Bronchial epithelial cell (primary cell): ENCODE measurements at places on chromosomes 16 and 17. TPM values are rescaled to one million over a fixed set of nuclear protein-coding genes. Genes with fewer than 3 reads are reported as not detected.
A peak's percentile ranks its signal among the peaks of the same experiment; 100 is the strongest.

DNA sequence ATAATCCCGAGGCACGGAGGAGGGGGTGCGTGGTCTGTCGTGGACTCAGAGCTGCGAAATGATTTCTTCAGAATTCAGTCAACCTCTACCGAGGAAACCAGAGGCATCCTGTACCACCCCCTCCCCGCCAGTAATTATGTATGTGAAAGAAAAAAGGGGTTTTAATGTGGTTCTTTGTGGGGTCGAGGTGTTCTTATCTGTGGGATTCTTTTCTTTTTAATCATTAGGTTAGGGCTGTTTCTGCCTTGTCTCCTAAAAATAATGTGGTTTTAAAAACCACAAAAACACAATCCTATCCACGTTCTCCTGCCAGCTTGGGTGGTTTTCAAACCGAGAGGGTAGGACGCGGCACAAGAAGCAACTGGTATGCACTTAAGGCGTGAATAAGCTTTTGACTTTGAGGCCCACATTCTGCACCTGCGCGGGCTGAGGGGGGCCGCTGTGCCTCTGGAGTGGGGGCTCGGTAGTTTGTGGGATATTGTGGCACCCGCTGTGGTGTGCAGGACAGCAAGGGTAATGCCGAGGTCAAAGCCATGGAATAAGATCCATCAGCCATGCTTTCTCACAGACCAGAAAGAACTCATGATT lies 1.0 kb downstream of the SLC47A1 start:
- no peak for DNase-seq

DNA sequence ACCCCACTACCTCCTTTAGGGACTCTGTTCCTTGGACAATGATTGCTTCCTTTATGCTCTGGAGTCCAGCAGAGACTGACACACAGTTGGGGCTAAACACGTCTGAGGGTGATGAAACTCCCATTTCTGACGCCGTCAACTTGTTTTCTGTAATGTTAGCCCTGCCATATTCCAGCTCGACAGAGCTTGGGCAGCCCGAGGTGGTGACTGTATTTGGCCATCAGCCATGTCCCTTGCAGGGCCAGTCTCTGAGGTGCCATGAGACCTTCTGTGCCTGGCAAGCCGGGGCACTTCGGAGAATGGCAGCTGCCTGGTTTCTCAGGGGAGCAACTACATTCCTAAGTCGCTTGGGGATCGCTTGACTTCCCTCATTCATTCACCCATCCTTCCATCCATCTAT lies 278.9 kb upstream of the TNRC6C start:
- no peak for DNase-seq

DNA sequence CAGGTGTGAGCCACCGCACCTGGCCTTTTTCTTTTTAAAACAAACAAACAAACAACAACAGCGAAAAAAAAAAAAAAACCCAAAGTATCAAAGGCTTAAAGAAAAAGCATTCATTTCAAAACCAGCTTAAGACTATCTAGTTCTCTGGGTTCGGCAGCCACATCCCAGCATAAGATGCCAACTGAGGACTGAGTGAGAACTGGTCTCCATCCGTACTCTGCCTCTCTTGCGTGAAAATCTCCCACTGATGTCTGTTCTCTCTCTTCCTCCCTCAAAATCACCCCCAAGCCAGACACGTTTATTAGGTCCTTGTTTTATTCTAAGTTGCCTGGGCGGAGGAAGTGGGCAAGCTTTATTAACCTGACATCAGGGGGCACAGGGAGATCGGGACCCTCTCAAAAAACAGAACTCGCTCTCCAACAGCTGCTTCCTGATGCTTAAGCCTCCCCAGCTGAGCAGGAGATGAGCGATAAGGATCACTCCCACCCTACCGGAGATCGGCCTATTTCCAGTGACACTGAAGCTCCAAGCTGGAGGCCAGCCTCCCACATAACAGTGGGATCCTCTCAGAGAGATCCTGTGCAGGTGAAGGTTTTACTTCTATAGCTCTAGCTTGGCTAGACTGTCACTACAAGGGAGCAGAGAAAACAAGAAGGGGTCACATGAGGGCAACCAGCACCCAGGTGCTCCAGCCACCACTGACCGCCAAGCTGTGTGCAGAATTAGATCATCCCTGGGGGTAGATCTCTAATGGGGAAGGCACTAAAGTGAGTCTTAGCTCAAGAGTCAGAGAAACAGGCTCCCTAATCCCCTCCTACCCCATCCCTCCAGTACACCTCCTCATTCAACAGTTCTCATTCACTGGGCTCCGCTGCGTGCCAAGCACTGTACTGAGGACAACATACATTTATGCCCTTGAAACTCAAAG lies 13.6 kb downstream of the CDC42EP4 start:
- no peak for DNase-seq

- no peak for DNase-seq
These were observed 72.7 kb downstream of the GAS7 start for GRCh38 chr17:10125531-10126275.

DNA sequence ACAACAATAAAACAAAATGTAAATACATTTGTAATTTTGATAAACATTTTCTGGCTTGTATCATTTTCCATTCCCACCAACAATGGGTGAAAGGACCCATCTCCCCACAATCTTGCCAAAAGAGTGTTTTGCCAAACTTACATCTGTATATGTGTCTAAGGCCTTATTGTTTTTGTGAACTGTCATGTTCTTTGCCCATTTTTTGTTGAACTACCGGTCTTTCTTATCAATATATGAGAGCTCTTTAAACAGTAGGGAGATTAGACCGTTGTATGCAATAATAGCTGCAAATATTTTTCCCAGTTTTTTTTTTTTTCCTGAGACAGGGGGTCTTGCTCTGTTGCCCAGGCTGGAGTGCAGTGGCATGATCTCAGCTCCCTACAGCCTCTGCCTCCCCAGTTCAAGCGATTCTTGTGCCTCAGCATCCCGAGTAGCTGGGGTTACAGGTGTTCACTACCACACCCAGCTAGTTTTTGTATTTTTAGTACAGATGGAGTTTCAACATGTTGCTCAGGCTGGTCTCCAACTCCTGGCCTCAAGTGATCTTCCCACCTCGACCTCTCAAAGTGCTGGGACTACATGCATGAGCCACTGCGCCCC lies 9.6 kb upstream of the STX4 start:
- DNase-seq = no peak

- peak; percentile 13 for DNase-seq
These were observed 16.5 kb downstream of the ZP2 start for GRCh38 chr16:21194771-21195301.

GRCh38 chr17:4004517-4005295 lies 40.5 kb upstream of the ATP2A3 start:
- peak; percentile 5 for DNase-seq

DNA sequence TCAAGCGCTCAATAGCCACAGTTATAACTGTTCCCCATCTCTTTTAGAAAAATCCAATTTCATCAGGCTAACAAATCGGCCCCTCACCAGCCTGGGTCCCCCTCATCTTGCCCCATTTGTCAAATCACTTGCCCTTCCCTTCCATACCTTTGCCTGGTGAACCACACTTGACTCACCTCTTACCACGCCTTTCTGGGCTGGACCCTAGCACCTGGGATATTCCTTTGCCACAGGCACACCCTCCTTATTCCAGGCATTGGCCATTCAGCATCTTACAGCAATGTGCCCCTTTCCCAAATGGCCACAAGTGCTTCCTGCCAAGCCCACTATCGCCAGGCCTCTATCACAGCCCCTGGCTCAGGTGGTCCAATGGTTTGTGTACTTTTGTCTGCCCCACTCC lies 14.9 kb downstream of the CMTM4 start:
- DNase-seq = peak; percentile 67

GRCh38 chr16:89422905-89423630 lies 67.3 kb downstream of the ANKRD11 start:
- peak; percentile 45 for DNase-seq

- no peak for DNase-seq
These were observed 40.0 kb downstream of the MRM1 start for GRCh38 chr17:36641331-36641876.

- DNase-seq = peak; percentile 64
These were observed 11.5 kb upstream of the PRSS54 start for GRCh38 chr16:58306327-58306726.

MYH3 gene
- total RNA-seq = 1.1 and 1.4 TPM in 2 replicates

HP gene
- total RNA-seq = not detected in 2 replicates

PLXDC1 gene
- total RNA-seq = under 0.01 TPM in 2 replicates

CCP110 gene
- 3.9 and 10.8 TPM in 2 replicates for total RNA-seq
